Gastrocnemius medialis (tissue), 4 donors: ENCODE measurements at places on chromosomes 3 and 15. TPM values are rescaled to one million over a fixed set of nuclear protein-coding genes. Genes with fewer than 3 reads are reported as not detected.

DNA sequence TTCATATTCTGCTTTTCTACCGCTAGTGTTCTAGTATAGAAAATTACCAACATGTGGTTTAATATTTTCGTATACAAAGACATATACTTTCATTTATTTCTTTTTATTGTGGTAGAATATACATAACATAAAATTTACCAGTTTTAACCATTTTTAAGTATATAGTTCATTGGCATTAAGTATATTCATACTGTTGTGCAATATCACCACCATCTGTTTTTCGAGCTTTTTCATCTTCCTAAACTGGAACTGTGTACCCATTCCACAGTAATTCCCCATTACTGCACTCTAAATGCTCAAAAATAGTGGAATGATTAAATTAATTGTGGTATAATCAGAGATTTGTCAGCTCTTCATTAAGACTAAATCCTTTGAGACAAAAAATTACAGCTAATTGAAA is 62.9 kb downstream of the ECT2 start:
- H3K27ac ChIP-seq = no peak overlapping the region
- no peaks in the 10 kb centered on the region for H3K36me3 ChIP-seq
- H3K4me3 ChIP-seq = no peak overlapping the region
- no peaks in the 10 kb centered on the region for H3K4me1 ChIP-seq

DNA sequence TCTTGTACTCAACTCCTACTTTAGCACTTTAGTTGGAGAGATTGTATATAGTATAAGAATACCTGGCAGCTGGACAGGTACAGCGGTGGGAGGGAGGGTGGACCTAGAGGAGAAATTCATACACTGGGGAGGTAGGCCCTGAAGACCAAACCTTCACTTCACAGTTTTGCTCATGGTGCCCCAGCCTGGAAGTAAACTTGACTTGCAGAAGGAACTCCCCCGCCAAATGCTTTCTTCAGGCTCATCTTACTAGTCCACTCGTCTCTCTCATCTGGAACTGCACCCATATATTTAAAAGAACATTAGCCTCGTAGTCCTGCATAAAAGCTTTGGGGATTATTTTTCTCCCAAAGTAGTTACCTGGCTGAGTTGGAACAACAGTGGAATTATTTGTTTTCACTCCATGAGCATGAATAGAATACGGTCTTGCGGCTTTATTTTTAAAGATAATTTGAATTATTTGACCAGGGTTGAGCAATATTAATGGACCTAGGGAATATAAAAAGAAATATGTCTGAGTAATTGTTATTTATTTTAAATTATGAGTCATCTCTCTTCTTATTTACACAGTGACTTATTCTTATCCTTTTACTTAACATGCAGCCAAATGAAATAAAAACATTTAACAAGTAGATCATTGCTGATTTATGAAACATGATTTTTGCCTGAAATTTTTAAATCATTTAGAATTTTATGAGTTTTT is 25.5 kb upstream of the CP start:
- peaks cover 4% of the 10 kb centered on the region for H3K4me1 ChIP-seq
- DNase-seq = no peak
- no peak overlapping the region for H3K27ac ChIP-seq
- no peak overlapping the region for H3K4me3 ChIP-seq
- H3K27me3 ChIP-seq = no peaks in the 10 kb centered on the region

The ACKR4 gene
- not detected for total RNA-seq

The RTP1 gene
- not detected for total RNA-seq

GRCh38 chr3:72533591-72534473 is 314.4 kb downstream of the SHQ1 start:
- H3K4me1 ChIP-seq = no peaks in the 10 kb centered on the region
- H3K27ac ChIP-seq = no peak overlapping the region
- H3K27me3 ChIP-seq = no peaks in the 10 kb centered on the region
- no peaks in the 10 kb centered on the region for H3K36me3 ChIP-seq
